ENCODE measurements at places on chromosomes 3 and 15. TPM values are rescaled to one million over a fixed set of nuclear protein-coding genes. Genes with fewer than 3 reads are reported as not detected.

- peaks cover 8% of the 10 kb centered on the region for H3K4me1 ChIP-seq
- H3K27me3 ChIP-seq, result no peaks in the 10 kb centered on the region
- no peak overlapping the region for H3K4me3 ChIP-seq
- no peak overlapping the region for H3K27ac ChIP-seq
- H3K36me3 ChIP-seq, result peaks cover 31% of the 10 kb centered on the region
Measured at GRCh38 chr3:37041546-37042195, 48.4 kb downstream of the MLH1 start.

DNA sequence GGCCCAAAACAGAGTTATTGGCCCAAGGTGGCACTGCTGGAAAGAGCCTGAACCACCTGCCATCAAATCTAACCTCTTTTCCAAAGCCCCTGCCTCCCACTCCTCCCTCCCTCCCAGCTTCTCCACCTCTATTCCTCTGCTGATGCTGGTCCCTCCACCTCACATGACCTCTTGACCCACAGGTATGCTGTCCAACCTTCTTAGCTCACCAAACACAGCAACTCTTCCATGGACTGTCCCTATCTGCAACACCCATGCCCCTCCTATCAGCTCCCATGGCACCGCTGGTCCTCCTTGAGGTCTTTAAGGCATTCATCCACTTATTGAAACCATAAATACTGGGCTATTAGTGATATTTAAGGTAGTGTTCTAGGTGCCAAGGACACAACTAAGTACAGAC is 12.6 kb downstream of the NUP210 start:
- no peak for DNase-seq
- no peaks in the 10 kb centered on the region for H3K27me3 ChIP-seq
- no peak overlapping the region for H3K27ac ChIP-seq
- H3K4me3 ChIP-seq, result no peak overlapping the region

- H3K27me3 ChIP-seq, result no peaks in the 10 kb centered on the region
- peak; percentile 29 for DNase-seq
- 0 out of 2 replicates have a peak, but pooled peaks cover 6% of the 10 kb centered on the region for H3K4me1 ChIP-seq
- no peaks in the 10 kb centered on the region for H3K36me3 ChIP-seq
Measured at GRCh38 chr3:151707216-151707615, 26.5 kb upstream of the AADACL2 start.

CKMT1A gene
- total RNA-seq, result not detected

DNA sequence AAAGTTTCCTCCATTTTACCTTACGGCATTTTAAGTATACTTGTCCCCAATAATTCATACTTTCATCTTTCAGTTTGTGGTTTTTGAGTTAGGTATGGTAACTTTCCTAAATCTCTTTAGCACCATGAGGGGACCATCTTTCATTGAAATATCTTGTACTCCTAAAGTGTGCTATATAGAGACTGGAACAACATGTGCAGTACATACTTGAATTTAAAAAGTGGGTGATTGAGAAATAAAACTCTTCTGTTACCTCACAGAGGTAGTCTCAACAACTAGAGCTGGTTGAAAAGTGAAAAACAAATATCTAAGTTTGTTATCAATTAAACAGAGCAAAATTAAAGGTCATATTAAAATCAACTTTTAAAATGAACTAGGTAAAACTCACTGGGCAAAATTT is 423.1 kb downstream of the ROBO2 start:
- no peak overlapping the region for H3K4me3 ChIP-seq
- no peaks in the 10 kb centered on the region for H3K36me3 ChIP-seq
- peaks cover 10% of the 10 kb centered on the region for H3K4me1 ChIP-seq
- no peaks in the 10 kb centered on the region for H3K27me3 ChIP-seq

MAGEL2 gene
- total RNA-seq, result not detected

DNA sequence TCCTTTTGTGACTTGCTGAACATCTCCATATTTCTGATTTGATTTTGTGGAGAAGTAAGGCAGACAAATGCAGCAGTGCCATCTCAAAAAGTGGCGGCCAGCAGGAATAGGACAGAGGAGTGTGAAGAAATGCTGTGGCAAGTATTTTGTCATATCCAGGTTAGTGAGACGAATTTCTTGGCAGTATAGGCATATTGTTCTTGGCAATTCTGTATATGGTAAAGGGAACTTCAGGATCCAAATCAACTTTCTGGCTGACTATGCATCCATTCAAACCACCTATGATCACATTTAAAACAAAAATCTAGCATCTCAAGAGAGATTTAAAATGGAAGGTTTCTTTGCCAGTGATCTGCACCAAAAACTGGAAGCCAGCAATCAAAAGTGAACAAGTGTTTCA is 228.0 kb downstream of the DTWD1 start:
- H3K27me3 ChIP-seq, result no peaks in the 10 kb centered on the region
- H3K4me1 ChIP-seq, result peaks cover 36% of the 10 kb centered on the region
- no peak overlapping the region for H3K4me3 ChIP-seq
- peak overlapping the region; percentile 87 for H3K27ac ChIP-seq
- DNase-seq, result peak; percentile 35

PLA1A gene
- not detected for total RNA-seq

GRCh38 chr3:63132461-63133250 is 145.5 kb upstream of the SYNPR start:
- no peaks in the 10 kb centered on the region for H3K27me3 ChIP-seq
- H3K27ac ChIP-seq, result no peak overlapping the region
- H3K36me3 ChIP-seq, result no peaks in the 10 kb centered on the region

GRCh38 chr15:31569836-31570235 is 243.2 kb downstream of the KLF13 start:
- no peak for DNase-seq
- H3K4me3 ChIP-seq, result no peak overlapping the region
- H3K36me3 ChIP-seq, result no peaks in the 10 kb centered on the region
- H3K27ac ChIP-seq, result no peak overlapping the region
- no peaks in the 10 kb centered on the region for H3K4me1 ChIP-seq
- H3K27me3 ChIP-seq, result no peaks in the 10 kb centered on the region

CHRD gene
- 0.22 TPM for total RNA-seq

CHRNA3 gene
- total RNA-seq, result not detected

MESP2 gene
- not detected for total RNA-seq

DNA sequence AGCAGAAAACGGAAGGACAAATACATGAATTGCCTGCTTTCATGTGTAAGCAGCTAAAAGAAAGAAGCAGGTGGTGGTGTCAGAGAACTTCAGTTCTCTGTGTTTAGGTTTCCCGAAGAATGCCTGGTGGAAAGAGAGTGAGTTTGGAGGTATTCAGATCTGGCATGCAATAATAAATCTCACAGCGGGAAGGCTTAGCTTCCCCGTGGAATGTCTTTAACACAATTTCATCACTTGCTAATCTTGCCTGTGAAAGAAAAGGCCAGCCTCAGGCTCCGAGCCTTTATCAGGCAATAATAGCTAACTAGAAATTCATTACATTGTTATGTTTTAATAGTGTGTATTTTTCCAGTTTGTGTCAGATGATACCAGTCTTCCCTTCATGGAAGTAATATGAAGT is 220.3 kb downstream of the PDZRN3 start:
- H3K27me3 ChIP-seq, result no peaks in the 10 kb centered on the region
- DNase-seq, result no peak
- H3K36me3 ChIP-seq, result peaks cover 3% of the 10 kb centered on the region
- H3K27ac ChIP-seq, result no peak overlapping the region
- H3K4me3 ChIP-seq, result no peak overlapping the region

CD200R1 gene
- total RNA-seq, result 0.38 TPM

DNA sequence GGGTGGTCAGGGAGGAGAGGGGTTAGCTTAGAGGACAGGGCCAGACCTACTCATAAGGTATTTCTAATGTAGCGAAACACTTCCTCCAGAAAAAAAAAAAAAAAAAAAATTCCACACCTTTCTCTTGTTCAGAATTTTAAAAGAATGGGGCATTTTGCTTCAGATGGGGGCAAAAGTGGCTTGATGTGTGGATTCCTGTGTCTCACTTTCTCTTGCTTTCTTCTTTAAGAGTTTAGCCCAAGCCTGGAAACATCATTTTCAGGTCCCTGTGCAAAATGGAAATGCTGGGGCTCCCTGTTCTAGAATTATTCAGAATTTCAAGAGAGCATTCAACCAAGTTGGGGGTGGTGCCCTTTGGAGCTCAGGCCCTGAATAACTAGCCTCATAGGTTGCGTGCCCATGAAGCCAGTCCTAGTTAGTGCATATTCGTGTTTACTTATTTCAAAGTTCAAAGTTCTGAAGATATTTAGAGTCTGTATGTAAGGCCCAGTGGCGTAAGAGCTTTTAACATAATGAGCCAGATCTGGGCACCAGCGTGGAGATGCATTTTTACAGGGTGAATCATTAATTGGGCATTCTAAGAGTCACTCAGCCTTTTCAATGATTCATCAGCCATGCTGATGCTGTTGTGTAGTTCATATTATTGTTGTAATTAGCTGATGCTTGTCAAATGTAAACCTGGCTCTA is 104.5 kb downstream of the RPLP1 start:
- H3K27ac ChIP-seq, result peak overlapping the region; percentile 72
- DNase-seq, result peak; percentile 97
- peaks cover 24% of the 10 kb centered on the region for H3K4me1 ChIP-seq
- H3K36me3 ChIP-seq, result no peaks in the 10 kb centered on the region
- peak overlapping the region; percentile 34 for H3K4me3 ChIP-seq
- H3K27me3 ChIP-seq, result no peaks in the 10 kb centered on the region

- DNase-seq, result peak; percentile 89
- no peaks in the 10 kb centered on the region for H3K36me3 ChIP-seq
- H3K27me3 ChIP-seq, result no peaks in the 10 kb centered on the region
- H3K4me1 ChIP-seq, result no peaks in the 10 kb centered on the region
- H3K4me3 ChIP-seq, result peak overlapping the region; percentile 58
- no peak overlapping the region for H3K27ac ChIP-seq
Measured at GRCh38 chr3:48656061-48656840, 6.4 kb downstream of the CELSR3 start.

COX17 gene
- 27.7 TPM for total RNA-seq

GRCh38 chr3:49648354-49649019 is 25.7 kb upstream of the APEH start:
- H3K27me3 ChIP-seq, result 0 out of 2 replicates have a peak, but pooled peaks cover 3% of the 10 kb centered on the region
- H3K27ac ChIP-seq, result no peak overlapping the region
- no peak overlapping the region for H3K4me3 ChIP-seq
- no peaks in the 10 kb centered on the region for H3K4me1 ChIP-seq
- no peaks in the 10 kb centered on the region for H3K36me3 ChIP-seq

CCNL1 gene
- 88.9 TPM for total RNA-seq

GRCh38 chr3:61750766-61751165 is 189.4 kb downstream of the PTPRG start:
- H3K4me3 ChIP-seq, result no peak overlapping the region
- DNase-seq, result no peak
- no peaks in the 10 kb centered on the region for H3K36me3 ChIP-seq
- H3K27ac ChIP-seq, result no peak overlapping the region

GRCh38 chr3:44184319-44184953 is 57.2 kb upstream of the TOPAZ1 start:
- H3K4me1 ChIP-seq, result no peaks in the 10 kb centered on the region
- peaks cover 33% of the 10 kb centered on the region for H3K27me3 ChIP-seq
- no peaks in the 10 kb centered on the region for H3K36me3 ChIP-seq
- H3K4me3 ChIP-seq, result no peak overlapping the region

Data from GM23248 (cell line).